ENCODE measurements at places on chromosomes 6 and 20.

DNA sequence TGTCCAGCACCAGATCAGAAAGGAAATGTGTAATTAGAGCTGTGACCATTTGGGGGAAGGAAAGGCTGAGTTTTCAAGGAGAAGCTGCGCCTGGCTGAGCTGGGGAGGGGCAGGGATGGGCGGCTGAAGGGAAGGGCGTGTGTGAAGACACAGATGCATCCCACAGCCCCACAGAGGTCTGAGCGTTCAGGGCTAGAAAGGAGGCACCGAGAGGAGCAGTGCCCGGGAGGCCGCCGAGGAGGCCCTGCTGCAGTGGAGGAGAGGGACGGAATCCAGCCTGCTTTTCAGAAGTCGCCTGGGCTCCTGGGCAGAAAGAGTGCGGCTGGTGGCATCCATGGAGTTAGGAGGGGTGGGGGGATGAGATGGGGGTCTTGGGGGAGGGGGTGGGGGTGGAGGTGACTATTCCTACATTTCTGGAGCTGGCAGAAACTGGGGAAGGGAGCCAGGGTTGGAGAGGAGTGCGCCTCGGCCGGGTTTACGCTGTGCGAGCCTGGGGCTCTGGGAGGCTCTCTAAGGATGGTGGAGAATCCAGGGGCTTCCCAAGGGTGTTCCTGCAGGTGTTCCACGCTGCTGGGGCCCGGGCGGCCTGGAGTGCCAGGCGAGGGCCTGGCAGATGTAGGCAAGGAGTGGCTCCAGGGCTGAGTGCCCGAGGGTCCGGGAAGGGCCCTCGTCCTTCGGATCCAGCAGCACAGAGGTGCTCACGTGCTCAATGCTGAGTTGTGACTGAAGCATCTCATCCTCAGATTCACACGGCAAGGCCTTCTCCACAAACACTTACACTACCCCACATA is 41.8 kb downstream of the WDR27 start:
- no peak for DNase-seq

- no peak for DNase-seq
Measured at GRCh38 chr6:3201388-3201787, 26.1 kb downstream of the TUBB2B start.

DNA sequence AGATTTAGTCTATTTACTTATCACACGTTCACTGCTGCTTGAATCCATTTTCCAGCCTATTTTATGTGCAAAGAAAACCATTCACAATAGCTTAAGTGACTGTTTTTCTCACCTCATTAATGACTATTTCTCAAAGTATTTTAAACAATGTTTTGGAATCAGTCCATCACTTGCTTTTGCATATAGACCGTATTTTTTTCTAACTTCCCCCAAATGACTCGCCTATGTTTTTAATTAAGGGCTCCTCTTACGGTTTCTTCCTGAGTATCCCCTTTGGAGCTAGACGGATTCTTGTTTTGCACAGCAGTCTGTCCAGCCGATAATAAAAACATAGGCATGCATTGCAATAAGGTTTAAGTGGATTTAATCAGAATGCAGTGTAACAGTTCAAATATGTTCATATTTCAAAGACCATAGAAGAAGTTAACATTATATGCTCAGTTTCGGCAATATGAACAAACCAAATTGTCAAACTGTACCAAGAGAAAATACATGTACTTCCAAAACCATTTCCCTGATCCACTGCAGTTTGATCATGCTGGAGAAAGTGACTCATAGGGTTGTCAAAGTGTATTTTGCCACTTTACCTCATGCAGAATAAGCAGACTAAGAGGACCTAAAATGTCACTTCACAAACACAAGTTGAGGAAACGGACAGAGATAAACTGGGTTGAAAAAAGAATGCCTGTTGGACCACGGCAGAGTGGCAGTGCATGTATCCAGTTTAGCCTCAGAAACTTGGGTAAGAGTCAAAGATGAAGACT is 66.4 kb downstream of the HMGN3 start:
- DNase-seq, result no peak

DNA sequence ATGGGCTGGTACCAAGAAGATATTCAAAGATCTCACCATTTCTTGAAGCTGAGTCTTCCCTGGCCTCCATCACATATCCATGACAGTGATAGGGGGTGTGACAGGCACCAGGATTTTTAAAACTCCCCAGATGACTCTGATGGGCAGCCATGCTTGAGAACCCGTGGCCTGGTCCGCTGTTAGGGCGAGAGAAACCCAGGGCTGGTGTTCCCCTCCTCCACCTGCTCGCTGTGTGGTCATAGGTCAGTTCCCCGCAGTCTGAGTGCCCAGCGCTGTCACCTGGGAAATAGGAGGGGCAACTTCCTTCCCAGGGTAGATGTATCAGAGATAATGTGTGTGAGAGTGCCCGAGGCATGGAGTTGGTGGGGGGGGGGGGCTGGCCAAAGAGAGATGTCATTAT is 50.9 kb downstream of the TMEM242 start:
- DNase-seq, result no peak

DNA sequence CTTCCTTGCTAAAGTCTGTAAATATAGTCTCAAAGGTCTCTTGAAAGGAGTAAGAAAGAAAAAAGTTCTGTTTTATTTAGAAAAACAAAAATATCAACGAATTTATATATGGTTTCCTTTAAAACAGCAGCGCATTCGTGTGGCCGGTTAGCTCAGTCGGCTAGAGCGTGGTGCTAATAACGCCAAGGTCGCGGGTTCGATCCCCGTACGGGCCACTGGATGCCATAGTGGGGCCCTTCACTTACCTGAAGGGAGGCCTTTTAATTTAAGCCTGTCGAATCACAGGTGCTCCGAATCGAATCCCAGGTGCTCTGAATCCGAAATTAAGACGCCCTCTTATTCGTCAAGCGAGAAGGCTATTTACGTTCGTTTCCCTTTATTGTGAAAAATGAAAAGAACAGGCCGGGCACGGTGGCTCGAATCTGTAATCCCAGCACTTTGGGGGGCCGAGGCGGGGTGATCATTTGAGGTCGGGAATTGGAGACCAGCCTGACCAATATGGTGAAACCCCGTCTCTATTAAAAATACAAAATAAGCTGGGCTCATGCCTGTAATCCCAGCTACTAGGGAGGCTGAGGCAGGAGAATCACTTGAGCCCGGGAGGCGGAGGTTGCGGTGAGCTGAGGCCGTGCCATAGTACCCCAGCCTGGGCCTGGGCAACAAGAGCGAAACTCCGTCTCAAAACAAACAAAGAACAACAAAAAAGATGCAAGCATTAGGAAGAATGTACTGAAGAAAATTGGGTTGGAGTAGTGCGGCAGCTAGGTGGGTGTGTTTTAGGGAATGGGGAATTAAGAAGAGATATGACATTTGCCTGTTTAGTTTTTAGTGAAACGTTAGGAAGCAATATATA is 195.8 kb upstream of the ZNF184 start:
- peak; percentile 81 for DNase-seq

- DNase-seq, result no peak
Measured at GRCh38 chr6:85580118-85580877, 13.4 kb downstream of the SNX14 start.

GRCh38 chr6:6564154-6564553 is 24.4 kb upstream of the LY86 start:
- DNase-seq, result no peak

- no peak for DNase-seq
Measured at GRCh38 chr6:8043221-8043620, 21.0 kb downstream of the BLOC1S5 start.

DNA sequence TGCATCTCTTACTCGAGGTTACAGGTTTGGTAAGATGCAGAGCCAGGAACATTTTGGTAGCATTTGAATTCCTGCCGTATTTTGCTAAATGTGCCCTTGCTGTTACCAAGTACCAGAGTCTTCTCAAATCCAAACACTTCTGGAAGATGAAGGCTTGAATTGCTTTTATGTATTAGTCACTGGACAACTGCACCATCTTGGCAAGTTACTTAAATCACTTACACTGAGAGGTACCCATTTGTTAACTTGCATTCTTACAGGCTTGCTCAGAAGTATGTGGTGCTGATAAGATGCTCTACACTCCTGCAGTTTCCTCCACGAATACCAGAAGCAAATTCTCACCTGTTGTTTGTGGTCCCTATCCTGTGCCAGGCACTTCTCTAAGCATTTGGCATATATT is 12.7 kb downstream of the IL22RA2 start:
- DNase-seq, result no peak

DNA sequence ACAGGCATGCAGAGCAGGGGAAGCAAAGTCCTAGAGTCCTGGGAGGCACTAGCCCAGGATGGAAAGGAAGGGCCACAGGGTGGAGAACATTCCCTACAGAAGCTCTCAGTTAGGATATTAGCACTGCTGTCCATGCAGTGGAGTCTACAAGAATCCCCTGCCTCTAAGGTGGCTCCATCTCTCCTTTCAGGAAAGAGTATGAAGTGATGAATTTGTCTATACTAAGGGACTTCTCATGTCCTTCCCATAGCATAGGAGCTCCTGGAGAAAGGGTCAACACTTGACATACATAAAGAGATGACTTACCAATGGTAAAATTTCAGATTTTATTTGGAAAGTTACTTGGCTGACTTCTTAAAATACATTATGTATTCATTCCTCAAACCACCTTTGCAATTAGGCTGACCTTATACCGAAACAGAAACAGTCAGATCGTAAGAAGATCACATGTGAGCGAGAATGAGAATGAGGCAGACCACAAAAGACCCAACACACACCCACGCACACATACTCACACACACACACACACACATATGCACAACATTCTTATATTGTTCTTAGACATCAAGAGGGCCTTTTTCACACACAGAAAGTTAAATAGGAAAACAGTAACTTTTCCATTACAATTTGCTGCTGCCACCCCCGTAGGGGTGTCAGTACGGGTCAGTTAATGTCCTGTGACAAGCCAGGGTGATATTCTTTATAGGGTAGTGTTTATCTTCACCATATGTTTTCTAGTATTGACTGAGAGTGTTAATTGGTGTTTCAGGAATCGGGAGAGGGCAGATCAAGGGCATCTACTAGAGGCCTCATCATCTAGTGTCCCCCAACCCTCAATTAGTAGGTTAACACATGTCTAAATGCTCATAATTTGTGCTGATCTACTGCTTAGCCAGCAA is 159.4 kb downstream of the FAXC start:
- DNase-seq, result no peak

GRCh38 chr20:4812216-4812615 is 90.5 kb downstream of the PRND start:
- DNase-seq, result no peak

DNA sequence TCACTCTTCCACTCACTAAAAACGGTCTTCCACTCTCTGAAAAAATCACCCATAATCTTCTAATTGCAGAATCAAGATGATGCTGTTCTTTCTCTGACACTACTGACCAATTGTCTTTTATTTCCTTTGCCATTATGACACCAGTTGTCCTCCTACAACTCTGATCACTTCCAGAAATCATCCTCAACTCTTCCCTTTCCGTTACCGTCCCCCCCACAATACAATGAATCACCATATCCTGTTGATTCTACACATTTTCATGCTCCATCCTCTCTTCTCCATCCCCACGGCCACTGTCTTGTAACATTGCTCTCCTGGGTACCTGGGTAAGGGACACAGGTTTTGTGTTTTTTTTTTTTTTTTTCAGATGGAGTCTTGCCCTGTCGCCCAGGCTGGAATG is 2.5 kb upstream of the PPP2R5D start:
- DNase-seq, result no peak

- no peak for DNase-seq
Measured at GRCh38 chr6:105769987-105770386, 316.1 kb upstream of the PRDM1 start.

DNA sequence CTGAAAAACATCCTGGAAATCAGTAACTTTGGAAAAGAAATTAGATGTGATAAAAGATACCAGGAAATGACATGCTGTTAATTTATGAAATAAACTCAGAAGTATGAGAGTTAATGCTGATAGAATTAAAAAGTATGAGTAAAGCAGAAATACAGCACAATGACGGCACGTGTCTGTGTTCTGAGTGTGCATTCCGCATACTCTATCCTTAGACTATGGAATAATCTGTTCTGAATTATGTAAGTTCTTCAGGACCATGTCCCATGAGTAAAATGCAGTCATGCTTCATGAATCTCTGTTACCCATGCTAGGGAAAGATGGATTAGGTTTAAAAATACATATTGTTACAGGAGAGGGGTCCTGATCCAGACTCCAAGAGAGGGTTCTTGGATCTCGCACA is 21.7 kb downstream of the HECA start:
- DNase-seq, result no peak

DNA sequence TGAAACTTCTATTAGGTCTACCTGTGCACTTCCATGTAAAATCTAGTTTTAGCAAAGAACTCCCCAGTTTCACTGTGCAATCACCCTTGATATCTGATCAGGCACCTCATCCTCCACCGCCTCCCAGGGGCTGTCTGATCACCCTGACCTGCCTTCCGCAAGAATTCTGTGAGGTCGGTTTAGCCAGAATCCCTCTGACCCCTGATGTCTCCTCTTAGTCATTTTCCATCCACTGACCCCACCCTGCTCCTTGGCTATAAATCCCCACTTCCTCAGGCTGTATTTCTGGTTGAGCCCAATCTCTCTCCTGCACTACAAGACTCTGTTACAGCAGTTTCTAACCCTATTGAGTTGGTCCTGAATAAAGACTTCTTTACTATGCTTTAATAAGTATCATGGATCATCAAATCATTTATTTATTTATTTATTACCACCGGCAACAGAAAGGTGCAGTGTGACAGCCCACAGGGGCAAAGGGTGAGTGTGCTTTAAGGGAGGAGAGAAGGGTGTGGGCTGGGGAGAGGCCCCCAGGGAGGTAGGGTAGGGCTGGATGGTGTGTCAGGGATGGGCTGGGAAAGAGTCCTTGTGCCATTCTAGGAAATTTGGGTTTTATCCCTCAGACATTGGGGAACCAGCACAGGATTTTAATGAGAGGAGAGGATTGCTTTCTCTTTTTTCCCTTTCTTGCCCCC is 11.2 kb upstream of the SERPINB6 start:
- DNase-seq, result no peak

DNA sequence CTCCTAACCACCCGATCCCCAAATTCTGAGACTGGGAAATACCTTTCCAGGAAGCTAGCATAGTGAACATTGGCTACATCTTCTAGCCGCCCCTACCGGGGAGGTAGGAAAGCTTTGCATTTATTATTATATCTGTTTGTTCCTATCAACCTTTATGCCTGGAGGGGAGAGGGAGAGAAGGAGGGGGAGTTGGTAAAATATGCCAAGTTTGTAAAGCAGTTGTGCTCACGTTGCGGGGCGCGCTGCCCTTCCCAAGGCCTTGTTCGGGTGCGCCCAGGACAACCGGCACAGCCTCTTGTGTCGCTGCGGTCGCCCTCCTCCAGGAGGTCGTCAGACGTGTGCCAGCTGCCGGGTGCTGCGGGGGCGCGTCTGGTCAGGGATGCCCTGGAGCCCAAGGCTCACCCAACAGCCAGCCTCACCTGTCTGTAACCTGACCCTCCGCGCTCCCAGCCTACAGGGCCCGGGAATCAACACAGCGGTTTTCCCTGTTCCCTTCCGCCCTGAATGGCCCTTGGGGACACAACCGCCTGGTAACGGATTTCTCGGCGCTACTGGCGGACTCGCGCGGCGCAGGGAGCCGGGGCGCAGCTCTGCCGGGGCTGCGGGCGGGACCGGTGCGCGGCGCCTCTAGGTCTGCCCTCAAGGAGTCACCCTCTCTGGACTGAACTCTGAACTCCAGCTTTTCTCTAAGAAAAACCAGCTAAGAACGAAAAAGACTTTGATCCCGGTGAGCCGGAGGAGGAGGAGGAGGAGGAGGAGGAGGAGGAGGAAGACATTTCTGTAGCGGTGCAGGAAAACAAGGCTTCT is 1.1 kb upstream of the OVOL2 start:
- no peak for DNase-seq

- DNase-seq, result no peak
Measured at GRCh38 chr6:45084257-45084656, 243.9 kb upstream of the RUNX2 start.

All from erythroblast (primary cell).